ENCODE measurements at places on chromosomes 1 and 21.
A peak's percentile ranks its signal among the peaks of the same experiment; 100 is the strongest.

DNA sequence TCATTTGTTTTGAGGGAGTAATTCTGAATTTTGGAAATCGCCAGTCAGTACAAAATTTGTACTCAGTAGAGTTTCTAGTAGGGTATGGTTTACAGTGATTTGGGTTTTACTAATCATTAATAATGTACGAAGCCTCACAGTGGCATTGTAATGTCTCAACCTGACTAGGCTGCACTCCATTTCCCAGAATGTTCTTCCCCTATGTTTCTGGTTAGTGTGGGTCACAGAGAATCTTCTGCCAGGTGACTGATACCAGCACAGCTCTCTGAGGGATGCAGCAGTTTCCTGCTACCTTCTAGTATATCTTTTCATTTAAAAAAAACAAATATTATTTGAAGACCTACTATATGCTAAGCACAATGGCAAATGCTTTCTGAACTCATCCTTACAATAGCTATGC is 112.9 kb downstream of the PTPN14 start:
- DNase-seq = no peak

GRCh38 chr1:240122639-240123613 is 31.2 kb downstream of the FMN2 start:
- DNase-seq = no peak

DNA sequence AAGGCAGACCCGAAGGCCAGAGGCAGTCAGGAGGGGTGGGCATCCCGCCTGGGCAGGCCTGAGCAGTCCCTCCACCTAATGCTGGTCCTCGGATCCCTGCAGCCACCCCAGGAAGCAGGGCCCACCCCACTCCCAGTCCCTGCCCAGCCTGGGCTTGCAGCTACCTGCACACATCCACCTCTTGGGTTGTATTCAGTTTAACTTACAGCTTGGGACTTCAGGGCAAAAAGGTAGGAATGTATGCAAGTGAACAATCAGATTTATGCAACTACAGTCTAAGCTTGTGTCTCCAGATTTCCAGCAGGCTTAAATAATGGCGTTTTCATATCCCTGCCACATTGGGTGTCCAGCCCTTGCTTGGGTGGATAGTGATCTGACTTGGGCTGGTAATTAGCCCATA is 17.4 kb downstream of the LDLRAP1 start:
- DNase-seq = no peak

GRCh38 chr1:246091477-246091876 is 415.6 kb downstream of the SMYD3 start:
- no peak for DNase-seq

DNA sequence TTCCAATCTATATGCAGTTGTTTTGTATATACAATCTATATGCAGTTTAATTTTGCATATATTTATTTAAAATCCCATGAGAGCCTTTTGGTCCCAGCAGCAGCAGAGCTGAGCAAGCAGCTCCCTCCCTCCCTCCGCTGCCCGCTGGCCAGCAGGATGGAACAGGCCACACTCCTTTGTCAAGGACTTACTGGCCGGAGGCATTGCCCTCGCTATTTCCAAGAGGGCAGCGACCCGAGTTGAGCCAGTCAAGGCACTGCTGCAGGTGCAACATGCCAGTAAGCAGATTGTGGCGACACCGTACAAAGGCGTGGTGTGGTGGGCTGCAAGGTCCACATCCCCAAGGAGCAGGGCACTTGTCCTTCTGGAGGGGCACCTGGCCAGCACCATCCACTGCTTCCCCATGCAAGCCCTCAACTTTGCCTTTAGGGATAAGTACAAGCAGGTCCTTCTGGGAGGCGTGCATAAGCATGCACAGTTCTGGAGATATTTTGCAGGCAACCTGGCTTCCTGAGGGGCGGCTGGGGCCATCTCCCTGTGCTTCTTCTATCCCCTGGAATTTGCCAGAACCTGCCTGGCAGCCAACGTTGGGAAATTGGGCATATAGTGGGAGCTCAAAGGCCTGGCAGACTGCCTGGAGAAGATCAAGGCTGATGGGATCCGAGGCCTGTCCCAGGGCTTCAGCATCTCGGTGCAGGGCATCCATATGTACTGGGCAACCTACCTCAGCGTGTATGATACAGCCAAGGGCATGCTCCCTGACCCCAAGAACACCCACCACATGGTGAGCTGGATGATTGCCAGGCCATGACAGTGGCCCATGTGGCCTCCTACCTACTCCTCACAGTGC is 92.2 kb downstream of the OSBPL9 start:
- no peak for DNase-seq

DNA sequence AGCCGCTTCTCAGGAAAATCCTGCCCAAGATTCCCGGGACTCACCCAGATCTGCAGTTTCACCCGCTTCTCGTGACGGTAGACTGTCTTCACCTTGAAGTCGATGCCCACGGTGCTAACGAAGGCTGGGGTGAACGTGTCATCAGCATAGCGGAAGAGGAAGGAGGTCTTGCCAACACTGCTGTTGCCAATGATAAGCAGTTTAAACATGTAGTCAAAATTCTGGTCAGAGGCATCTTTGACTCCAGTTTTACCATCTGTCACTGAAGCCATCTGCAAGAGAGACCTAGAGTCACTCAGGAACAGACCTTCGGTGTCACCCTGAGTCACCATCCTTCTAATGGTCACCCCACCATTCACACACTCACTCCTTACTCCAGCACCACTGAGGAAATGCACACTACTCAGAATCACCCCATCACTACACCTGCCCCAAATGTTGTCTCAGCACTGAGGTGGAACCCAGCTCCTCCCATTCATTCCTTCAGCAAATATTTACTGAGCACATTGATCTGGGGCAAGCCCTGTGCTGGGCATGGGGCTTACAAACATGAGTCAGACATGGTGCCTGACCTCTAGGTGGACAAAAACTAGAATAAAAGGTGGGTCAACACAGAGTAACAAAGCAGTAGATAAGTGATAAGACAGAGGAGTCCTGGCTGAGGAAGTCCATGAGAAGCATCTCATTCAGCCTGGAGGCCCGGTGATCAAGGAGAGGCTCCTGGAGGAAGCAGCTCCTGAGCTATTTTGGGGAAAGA is 13.5 kb downstream of the RAB3B start:
- DNase-seq = no peak

- DNase-seq = no peak
Measured at GRCh38 chr1:109732390-109732881, 8.4 kb downstream of the GSTM3 start.

GRCh38 chr1:11882814-11883538 is 24.2 kb upstream of the NPPB start:
- no peak for DNase-seq

DNA sequence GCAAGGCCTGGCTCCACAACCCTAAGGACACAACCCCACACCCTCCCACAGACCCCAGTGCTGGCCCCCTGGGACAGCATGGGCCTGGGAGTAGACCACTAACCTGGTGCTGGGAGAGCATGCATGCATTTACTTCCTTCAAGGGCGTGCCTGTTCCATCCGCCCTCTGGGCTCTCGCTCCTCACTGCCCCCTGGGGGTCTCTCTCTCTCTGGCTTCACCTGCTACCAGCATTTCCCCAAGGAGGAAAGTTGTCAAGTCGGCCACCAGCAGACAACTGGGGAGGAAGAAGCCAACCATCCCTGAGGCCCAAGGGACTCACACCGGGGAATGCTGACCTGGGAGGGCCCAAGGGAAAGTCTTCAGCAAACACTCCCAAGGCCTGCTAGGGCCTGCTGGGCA is 6.5 kb downstream of the LRP8 start:
- DNase-seq = peak; percentile 56

- DNase-seq = no peak
Measured at GRCh38 chr1:106676021-106676420, 380.5 kb upstream of the PRMT6 start.

DNA sequence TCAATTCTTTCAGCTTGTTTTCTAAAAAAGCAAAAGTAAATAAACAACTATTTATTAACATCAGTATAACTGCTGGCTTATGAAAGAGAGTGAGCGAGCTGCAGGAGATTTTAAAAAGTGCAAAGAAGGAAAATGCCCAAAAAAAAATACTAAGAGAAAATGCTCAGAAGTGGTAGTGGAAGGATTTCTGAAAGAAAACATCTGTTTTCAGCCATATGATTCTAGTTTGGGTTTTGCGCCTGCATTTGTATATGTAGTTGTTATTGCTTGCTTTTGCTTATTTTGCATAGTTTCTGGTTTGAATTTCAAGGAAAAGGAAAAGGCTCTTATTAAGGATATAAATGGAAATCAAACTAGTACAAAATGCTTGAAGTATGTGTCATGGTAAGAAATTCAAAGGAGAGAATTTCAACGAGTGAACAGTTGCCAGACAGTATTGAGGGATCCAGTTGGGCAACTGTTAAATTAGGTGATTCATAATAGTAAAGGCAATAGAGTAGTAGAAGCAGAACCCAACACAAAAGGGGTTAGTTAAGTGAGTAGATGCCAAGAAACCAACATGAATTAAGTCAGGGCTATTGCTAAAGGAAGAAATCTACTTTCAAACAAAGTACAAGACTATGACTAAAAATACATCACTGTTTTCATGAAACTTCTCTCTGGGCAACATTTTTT is 1.2 kb downstream of the GBP5 start:
- no peak for DNase-seq

DNA sequence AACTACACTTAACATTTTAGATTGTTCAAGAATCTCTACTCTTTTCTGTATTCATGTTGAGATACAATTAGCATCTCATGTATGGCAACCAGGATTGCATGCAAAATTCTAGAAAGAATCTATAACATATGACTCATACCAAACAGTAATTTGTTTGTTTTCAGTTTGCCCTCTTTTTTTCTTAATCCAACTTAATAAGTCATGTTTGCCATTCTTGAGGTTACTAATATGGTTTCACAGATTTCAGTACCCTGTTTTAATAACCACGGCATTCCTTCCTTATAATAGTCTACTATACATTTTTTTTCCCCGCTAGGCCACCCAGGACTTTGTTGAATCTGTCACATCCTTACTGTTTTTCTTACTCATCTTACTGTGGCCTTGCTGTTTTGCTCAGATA is 140.8 kb downstream of the FMN2 start:
- DNase-seq = no peak

GRCh38 chr1:173190101-173190936 is 16.8 kb downstream of the TNFSF4 start:
- DNase-seq = peak; percentile 20

GRCh38 chr1:66364578-66365391 is 169.2 kb upstream of the SGIP1 start:
- no peak for DNase-seq

- DNase-seq = no peak
Measured at GRCh38 chr1:237186675-237187074, 144.7 kb downstream of the RYR2 start.

DNA sequence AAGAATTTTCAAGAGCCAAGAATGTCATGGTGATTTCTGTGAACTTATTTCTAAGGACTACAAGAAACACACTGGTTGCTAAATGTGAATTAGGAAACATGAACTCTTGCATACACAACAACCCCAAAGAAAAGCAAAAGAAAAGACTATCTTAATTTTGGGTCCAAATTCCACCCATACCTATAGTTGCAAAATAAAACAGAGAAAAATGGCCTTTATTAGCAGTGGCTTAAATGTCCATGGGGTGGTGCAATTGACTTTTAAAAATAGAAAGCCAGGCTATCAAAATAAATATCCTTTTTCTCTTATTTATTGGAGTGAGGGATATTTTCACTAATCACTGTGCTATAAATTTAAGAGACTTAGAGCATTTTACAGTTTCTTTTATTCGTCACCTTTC is 80.9 kb upstream of the DPYD start:
- no peak for DNase-seq

GRCh38 chr1:18946550-18947381 is 9.7 kb downstream of the IFFO2 start:
- no peak for DNase-seq

GRCh38 chr1:231931846-231932454 is 305.4 kb downstream of the DISC1 start:
- peak; percentile 74 for DNase-seq

DNA sequence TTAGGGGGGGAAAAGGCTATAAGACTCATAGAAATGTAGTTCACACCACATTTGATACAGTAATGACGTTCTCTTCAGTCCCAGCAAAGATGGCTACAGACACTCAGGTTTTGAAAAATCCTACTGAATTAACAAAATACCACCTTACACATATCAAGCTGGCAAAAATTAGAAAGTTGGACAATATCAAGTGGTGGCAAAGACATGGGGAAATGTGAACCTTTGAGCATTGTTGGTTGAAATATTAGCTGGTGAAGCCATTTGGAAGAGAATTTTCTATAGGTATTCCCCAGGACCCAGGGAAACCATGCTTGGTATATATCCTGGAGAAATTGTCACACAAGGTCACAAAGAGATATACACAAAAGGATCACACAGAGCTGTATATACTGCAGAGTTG is 163.0 kb downstream of the ADSS2 start:
- DNase-seq = no peak

DNA sequence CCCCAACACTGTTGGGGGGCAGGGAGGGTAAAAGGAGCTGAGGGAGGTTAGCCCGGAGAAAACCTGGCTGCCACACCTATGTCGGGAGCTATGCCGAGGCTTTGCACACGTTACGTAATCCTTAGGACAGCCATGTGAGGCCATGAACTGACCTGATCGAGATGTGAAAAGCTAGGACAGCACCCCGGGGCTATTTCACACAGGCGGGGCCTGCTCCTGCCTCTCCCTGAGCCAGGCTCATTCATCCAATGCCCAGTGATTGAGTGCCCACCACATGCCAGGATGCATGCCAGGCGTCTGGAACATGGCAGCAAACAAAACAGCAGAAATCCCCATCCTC is 30.2 kb downstream of the LDLRAP1 start:
- DNase-seq = no peak

DNA sequence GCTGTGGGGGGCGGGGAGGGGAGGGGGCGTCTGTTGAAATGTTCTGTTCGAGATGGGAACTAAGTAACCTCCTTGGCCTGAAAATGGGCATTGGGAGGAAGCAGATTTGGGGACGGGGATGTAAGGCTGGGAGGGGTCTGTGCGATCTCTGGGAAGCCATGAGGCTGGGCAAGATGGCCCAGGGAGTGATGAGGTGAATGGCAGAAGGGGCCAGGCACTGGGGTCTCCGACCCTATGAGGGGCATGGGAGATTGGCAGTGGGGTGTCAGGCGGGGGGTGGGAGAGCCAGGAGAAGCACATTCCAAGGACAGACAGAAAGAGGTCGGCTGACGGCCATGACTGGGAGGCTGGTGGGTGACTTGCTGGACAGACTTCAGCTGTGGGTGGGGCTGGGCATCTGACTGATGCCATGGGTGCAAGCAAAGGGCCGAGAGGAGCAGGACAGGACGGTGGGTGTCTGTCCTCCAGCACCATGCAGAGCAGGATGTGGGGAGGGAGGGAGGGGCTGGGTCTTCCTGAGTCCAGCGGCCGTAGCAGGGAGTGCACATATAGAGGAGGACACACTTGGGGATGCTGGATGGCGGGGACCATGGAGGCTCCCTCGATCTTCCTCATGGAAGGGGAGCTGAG is 30.0 kb upstream of the COL18A1 start:
- no peak for DNase-seq
